ENCODE measurements at places on chromosomes 16 and 17. TPM values are rescaled to one million over a fixed set of nuclear protein-coding genes. Genes with fewer than 3 reads are reported as not detected.

Gene SOST
- not detected for total RNA-seq

Gene METTL23
- total RNA-seq: 30.9 TPM

Gene HES7
- total RNA-seq: 4.0 TPM

Gene CD300H
- not detected for total RNA-seq

Gene SLFN5
- total RNA-seq: 29.1 TPM

Gene NACA2
- total RNA-seq: not detected

Gene CIAO3
- 21.3 TPM for total RNA-seq

DNA sequence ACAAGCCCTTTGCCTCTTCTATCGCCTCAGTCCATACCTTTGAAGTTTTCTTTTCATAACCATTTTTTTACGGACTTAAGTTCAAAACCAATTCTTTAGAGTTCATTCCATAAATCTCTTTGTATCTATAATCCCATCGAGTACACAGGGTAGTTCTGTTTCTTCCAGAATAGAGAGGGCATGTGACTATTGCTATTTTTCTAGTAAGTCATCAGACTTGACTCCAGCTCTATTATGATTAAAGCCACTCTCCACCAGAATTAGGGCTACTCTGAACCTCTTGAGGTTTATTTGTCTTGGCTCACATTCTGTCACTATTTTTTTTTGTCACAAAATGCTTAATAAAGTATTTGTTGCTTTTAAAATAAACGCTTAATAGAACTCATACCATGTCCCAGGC, 191.9 kb upstream of the AXIN2 start:
- no peak overlapping the region for H3K4me3 ChIP-seq
- peaks cover 19% of the 10 kb centered on the region for H3K4me1 ChIP-seq
- H3K27me3 ChIP-seq: no peaks in the 10 kb centered on the region
- no peaks in the 10 kb centered on the region for H3K36me3 ChIP-seq

GRCh38 chr17:55330344-55330933, 65.7 kb downstream of the HLF start:
- H3K27ac ChIP-seq: no peak overlapping the region
- no peak overlapping the region for H3K4me3 ChIP-seq
- peaks cover 12% of the 10 kb centered on the region for H3K27me3 ChIP-seq
- DNase-seq: no peak

GRCh38 chr17:42459801-42460281, 1.2 kb downstream of the ATP6V0A1 start:
- H3K36me3 ChIP-seq: no peaks in the 10 kb centered on the region
- H3K27ac ChIP-seq: no peak overlapping the region
- H3K4me1 ChIP-seq: peaks cover 42% of the 10 kb centered on the region
- peaks cover 3% of the 10 kb centered on the region for H3K27me3 ChIP-seq

DNA sequence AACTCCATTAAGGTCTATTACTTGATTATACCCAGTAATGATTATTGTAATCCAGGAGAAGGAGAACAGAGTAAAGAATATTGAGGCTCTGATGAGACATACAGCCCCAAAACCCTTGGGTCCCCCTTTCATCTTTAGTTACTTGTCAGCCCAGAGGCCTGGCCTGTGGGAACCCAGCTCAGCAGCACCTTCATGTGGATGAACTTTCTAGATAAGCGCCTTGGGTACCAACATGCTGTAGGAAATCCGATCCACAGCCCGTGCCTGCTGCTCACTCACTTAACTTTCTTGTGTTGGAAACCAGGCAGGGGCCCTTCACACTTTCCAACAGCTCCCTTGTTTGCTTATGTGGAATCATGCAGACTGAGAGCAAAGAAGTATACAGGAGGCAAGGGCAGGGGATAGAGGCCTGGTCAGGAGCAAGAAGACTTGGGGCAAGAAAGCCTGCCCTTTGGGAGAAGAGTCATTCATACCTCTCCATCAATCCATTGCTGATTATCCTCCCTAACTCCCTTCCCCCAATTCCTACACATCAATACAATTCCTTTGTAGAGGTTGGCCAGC, 64.0 kb upstream of the SOX9 start:
- no peaks in the 10 kb centered on the region for H3K4me1 ChIP-seq
- no peak for DNase-seq

- peaks cover 15% of the 10 kb centered on the region for H3K27me3 ChIP-seq
- H3K27ac ChIP-seq: no peak overlapping the region
- H3K4me3 ChIP-seq: no peak overlapping the region
- H3K4me1 ChIP-seq: no peaks in the 10 kb centered on the region
Observed at GRCh38 chr17:41537990-41538389, 9.9 kb upstream of the KRT19 start.

DNA sequence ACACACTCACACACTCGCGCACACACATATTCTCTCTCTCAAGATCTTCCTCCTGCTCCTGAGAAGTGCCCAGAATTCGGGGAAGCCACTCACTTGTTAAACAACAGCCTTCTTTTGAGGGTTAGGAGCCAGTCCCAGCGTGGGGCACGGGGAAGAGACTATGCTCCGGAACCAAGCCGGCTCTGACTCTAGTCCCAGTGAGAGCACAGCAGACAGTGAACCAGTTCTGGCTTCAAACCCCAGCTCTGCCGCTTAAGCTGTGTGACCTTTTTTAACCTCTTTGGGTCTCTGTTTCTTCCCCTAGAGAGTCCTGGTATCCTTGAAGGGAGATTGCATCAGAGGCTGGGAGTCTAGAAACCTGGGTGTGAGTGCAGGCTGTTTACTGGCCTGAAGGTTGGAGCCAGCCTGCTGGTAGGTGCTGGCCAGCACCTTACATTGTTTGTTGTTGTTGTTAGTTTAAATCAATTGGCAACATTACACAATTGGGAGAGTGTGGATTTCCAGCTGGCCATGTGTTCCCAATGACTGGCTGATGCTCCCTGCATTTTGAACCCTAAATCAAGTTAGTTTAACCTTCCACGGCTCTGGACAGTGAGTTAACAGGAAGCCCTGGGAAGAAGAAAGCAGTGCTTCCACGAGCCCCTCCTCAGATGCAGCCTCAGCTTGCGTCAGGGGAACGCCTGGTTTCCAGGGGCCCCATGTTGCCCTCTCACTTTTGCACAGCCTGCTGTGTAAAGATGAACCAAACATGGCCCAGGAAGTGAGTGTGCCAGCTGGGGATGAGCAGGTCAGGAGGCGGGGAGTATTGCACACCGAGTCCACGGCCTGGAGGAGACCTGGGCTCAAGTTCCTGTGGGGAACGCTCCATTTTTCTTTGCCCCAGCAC, 71.5 kb downstream of the GAS7 start:
- DNase-seq: peak; percentile 53
- no peaks in the 10 kb centered on the region for H3K27me3 ChIP-seq
- no peak overlapping the region for H3K27ac ChIP-seq
- no peaks in the 10 kb centered on the region for H3K36me3 ChIP-seq
- H3K4me3 ChIP-seq: no peak overlapping the region
- H3K4me1 ChIP-seq: peaks cover 34% of the 10 kb centered on the region

DNA sequence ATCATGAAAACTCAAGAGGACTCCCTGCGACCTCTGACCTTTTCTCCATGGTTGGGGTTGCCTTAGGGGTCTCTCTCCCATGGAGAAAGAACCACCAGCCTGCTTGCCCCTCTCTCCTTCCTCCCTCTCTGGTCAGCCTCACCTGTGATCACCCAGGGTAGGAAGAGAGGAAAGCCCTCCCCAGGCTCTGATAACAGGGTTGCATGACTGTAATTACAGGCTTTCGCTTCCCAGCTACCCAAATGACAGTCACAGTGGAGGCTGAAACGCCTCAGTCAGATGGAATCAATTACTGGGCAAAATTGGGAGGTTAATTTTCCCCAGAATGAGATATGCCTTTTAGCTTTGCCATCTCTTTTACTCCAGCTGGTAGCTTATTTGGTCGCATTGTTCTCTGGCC, 265.8 kb upstream of the SOX9 start:
- H3K27ac ChIP-seq: no peak overlapping the region
- no peaks in the 10 kb centered on the region for H3K36me3 ChIP-seq
- no peak for DNase-seq
- no peaks in the 10 kb centered on the region for H3K4me1 ChIP-seq
- no peak overlapping the region for H3K4me3 ChIP-seq

- no peaks in the 10 kb centered on the region for H3K27me3 ChIP-seq
- no peak overlapping the region for H3K4me3 ChIP-seq
- no peaks in the 10 kb centered on the region for H3K4me1 ChIP-seq
- peaks cover 4% of the 10 kb centered on the region for H3K36me3 ChIP-seq
- DNase-seq: no peak
- no peak overlapping the region for H3K27ac ChIP-seq
Observed at GRCh38 chr16:85072947-85073346, 39.3 kb downstream of the CIBAR2 start.

DNA sequence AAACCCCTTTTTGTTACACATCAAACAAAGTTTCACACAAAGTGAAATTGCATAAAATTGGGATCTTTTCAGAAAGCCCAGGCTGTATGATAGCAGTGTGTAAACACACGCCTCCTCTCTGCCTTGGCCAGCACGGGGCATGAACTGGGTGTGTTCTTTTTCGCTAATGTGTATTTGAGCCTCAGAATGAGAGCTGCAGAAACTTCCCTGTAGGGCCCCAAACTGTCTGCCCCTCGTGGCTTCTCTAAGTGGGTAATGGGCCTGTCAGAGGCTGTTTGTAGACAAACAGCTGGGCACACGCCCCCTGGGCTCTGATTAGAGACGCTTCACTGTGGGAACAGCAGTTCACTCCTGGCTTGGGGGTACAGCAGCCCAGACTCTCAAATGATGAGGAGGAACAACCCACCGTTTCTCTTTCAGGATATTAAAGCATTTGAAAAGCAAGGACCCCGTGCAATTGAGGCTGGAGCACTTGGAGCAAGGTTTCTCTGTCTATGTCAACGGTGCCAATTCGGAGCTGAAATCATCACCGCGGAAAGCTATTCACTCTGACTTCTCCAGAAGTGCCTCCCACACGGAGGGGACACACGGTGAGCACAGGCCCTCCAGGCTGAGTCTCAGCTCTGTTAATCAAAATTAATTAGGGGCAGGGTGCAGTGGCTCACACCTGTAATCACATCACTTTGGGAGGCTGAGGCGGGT, 78.4 kb downstream of the KATNIP start:
- H3K27me3 ChIP-seq: no peaks in the 10 kb centered on the region
- no peak for DNase-seq
- H3K4me3 ChIP-seq: no peak overlapping the region
- H3K36me3 ChIP-seq: peaks cover 3% of the 10 kb centered on the region

DNA sequence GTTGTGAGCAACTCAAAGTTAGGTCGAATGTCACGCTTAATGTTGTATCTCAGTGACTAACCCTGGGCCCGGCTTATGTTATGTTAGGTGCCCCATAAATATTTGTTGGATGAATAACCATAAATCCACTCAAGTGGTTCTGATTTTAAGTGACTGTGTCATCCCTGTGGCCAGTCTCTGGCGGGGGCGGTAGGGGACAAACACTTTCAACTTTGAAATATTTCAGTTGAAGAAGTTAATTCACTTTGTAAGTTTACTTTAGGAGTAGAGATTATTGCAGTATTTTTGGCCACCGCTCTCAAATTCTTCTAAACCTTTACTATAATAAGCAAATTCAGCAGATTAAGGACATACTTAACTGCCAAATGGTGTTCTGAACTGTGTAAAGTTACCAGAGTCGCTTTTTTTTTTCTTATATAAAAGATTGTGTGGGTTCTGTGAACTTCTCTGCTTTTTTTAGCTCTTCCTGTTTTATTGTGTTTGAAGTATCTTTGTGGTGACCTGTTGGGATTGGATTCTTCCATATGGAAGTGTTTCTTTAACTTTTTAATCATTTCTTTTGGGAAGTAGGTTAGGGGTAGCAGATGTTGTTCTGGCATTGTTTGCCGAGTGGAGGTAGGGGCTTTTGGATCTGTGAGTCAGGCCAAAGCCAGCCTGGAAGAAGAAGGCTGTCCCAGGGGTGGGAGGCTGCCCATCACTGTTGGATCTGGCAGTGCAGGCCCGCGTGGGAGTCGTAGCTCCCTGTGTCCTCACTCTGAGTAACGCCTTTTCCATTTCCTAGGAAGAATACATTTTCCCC, 61.4 kb upstream of the TBX2 start:
- H3K27ac ChIP-seq: no peak overlapping the region
- no peak for DNase-seq
- no peaks in the 10 kb centered on the region for H3K4me1 ChIP-seq
- H3K27me3 ChIP-seq: no peaks in the 10 kb centered on the region

DNA sequence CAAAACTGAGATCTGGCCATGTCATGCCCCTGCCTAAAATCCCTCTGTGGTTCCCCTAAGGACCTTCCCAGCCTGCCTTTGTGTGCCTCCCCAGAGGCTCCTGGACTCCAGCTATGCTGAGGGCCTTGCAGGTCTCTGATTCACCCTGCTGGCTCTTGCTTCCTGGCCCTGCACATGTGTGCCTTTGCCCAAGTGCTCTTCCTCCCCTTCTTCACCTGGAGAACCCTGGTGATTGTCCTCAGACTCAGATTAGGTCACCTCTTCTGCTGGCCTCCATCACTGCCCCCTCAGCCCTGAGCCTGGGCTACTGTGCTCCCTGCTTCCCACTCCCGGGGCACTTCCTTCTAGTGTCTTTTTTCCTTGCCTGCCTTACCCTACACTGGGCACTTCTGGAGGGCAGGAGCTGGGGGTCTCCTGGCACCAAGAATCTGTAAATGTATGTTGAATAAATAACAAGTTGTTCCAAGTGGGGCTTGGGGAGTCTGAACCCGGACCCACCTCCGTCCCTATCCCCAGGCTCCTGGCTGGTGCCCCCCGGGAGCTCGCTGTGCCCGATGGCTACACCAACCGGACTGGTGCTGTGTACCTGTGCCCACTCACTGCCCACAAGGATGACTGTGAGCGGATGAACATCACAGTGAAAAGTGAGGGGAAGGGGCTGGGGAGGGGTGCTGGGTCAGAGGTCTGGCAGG, 7.8 kb downstream of the ITGA3 start:
- no peak overlapping the region for H3K27ac ChIP-seq
- H3K4me3 ChIP-seq: no peak overlapping the region

GRCh38 chr16:69131839-69132423, 457 bp downstream of the CHTF8 start:
- H3K27ac ChIP-seq: peak overlapping the region; percentile 93
- peak overlapping the region; percentile 88 for H3K4me3 ChIP-seq
- H3K27me3 ChIP-seq: no peaks in the 10 kb centered on the region
- DNase-seq: peak; percentile 83
- H3K36me3 ChIP-seq: peaks cover 49% of the 10 kb centered on the region

DNA sequence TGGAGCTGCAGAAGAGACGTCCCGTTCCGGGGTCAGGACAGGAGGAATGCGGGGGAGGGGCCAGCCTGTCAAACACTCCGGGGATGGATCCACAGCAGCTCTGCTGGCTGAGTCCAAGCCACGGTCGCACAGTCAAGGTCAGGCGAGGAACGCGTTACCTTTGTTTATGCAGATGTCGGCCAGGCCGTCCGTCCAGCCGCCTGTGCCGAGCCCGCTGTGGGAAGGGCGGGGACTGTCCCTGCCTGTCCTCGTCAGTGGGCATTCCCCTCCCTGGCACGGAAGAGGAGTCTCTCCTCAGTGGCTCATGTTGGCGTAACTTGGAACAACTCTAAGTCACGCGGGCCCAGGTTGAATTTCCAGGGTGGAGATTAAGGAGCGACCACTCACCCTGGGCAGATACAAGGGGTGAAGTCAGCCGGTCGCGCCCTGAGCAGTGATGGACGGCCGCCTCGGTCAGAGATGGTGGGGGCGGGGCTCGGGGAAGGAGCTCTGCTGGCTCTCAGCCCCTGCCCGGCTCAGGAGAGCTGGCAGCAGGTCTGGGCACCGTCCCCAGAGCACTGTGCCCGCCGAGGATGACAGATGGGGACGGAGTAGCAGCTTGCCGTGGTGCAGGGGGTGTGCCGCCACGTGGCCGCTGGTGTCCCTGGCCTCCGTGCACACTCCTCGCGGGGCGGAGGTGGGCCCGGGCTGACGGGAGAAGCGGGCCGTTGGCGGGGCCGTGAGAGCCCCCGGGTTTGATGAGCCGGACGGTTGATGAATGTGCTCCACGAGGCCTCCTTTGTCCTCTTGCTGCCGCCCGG, 7.3 kb downstream of the CACNA1H start:
- H3K4me3 ChIP-seq: no peak overlapping the region
- DNase-seq: no peak
- no peak overlapping the region for H3K27ac ChIP-seq

Measured in activated CD8-positive, alpha-beta T cell treated with anti-CD3 and anti-CD28 coated beads for 36 hours (primary cell).